ENCODE measurements at places on chromosomes 1 and 21. TPM values are rescaled to one million over a fixed set of nuclear protein-coding genes. Genes with fewer than 3 reads are reported as not detected.

HNRNPU gene
- 167 TPM for total RNA-seq

NT5C1A gene
- total RNA-seq = 46.5 TPM

CCDC27 gene
- not detected for total RNA-seq

TPTE gene
- total RNA-seq = not detected

LEMD1 gene
- not detected for total RNA-seq

SPATA21 gene
- total RNA-seq = not detected

TRAPPC3 gene
- 58.4 TPM for total RNA-seq

TSPAN2 gene
- 0.70 TPM for total RNA-seq

CYP4A11 gene
- not detected for total RNA-seq

CSF3R gene
- 6.1 TPM for total RNA-seq

A3GALT2 gene
- total RNA-seq = not detected

LIPI gene
- not detected for total RNA-seq

PDPN gene
- total RNA-seq = 32.6 TPM

CLDN17 gene
- not detected for total RNA-seq

TPM3 gene
- 3,037 TPM for total RNA-seq

DNA sequence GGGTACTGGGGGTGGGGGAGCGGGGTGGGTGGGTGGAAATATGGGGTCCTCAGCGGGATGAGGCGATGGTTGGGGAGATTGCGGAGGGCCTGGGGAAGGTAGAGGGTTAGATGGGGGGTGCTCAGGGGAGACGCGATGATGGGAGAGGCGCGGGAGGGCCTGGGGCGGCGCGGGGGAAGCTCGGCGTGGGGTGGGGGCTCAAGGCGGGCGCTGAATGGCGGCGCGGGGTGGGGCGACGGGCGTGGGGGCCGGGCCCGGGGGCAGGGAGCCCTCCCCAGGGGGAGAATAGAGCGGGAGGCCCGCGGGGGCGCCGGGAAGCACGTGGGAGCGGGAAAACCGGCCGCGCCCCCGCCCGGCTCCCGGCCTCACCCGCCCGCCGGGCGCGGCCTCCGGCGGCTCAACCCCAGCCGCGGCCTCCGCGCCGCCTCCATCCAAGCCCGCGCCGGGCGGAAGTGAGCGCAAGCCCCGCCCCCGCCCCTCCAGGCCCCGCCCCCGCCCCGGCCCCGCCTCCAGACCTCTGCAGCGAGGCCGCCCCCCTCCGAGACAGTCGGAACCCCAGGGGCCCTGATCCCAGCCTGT is at the start of gene FAAP20:
TSS of gene FAAP20 (minus strand) at position 454 of the 579 bp plus-strand sequence. CDS start at position 431, 23 bp downstream.
- no peak for DNase-seq

DNA sequence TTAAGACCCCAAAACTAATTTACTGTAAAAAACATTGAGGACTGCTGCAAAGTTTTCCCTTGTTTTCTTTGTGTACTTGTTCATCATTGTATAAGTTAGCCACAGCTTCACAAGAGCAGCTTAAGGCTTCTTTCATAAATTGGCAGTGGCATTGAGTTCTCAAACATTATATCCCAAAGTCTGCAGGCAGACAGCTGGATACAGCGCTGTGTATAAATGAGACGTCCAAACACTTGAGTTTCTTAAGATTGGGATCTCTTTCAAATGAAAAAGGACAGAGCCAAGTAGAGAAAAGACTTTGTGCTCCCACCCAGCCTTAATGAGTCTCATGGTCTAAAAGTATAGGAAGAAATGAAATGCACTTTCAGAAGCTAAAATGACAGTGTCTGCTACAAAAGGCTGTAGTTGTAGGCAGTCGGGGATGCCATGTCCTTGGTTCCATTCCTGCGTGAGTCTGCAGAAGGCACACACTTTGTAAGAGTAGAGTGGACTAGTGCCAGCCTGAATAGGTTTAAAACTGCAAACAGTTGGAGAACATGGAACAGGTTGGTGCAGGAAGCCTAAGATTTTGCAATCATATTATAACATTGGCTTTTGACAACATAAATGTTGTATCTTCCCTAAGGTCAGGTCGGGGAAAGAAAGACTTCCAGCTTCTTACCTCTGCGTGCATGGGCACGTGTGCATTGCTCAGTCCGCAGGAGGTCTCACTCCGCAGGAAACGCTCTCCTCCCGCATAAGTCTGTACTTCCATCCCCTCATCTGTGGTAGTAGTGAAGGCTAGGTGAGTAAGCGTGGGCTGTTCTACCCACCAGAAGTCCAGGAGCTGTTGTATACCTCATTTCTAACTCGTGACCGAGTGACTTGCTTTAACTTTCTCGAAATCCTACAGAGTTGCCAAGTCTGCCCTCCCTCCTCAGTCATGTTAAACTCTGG is 94.4 kb downstream of the CD247 start:
- no peak for DNase-seq

- DNase-seq = no peak
Measured at GRCh38 chr1:80066060-80066459, 1059.5 kb upstream of the ADGRL4 start.

GRCh38 chr1:180680558-180681144 is 48.8 kb downstream of the XPR1 start:
- DNase-seq = no peak

DNA sequence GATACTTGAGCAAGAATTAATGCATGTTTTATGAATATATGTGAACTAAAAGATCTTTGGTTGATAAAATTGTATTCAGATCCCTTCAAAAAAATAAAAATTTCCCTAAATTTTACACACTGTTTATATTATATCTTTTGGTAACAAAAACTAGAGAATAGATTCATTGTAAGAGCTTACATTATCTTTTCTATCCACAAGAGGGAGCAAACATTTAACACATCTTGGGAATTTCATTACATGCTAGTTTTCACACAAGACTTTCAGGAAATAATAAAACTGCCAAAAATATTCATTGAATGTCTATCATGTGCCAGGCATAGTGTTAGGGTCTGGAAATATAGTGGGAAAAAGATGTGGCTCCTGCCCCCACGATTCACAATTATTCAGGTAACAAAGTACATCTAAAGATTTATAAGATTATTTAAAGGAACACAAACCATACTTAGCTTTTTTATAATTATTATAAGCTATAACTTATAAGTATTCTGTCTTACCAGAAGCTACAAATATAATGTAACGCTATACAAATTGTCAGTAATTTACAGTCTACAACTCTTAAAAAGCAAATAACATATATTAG is 30.6 kb downstream of the FAF1 start:
- no peak for DNase-seq

GRCh38 chr1:15598436-15598835 is 13.6 kb upstream of the AGMAT start:
- DNase-seq = no peak

GRCh38 chr1:54754486-54755285 is 9.6 kb downstream of the PARS2 start:
- DNase-seq = no peak

- no peak for DNase-seq
Measured at GRCh38 chr1:227799756-227800155, 15.7 kb upstream of the PRSS38 start.

DNA sequence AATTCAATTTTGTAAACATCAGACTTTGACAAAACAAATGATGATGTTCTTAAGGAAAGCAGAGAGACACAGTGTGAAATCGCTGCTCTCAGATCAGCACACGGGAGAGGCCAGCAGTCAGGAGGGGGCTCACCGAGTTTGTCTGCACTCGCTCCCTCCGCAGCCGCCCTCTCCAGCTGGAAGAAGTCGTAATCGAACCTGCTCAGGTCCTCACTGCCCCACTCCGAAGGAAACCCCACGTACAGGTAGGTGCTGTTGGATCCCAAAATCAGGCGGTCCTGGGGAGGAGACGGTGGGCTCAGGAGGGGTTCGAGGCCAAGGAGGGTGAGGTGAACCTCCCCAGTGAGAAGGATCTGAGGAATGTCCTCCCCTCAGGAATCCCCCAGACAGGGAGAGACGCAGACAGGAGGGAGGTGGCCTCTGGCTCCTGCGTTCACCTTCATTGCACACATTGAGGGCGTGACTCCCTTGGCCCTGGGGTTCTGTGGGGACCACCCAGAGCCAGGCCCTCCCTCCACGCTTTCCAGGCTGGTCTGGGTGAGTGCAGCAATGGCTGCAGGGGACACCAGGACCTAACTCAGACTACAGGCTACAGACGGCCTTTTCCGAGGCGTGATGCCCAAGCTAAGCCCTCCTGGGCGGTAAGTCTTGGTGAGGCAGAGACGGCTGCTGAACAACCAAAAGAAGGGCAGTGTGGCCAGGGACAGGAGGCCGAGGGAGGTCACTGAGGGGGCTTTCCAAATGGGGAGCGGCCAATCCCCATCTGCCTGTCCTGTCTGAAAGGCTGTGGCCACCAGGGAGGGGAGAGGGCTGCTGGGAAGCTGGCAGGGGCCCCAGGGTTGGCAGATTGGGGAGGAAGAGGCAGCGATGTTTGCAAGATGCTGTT is 65.5 kb downstream of the SCCPDH start:
- no peak for DNase-seq

DNA sequence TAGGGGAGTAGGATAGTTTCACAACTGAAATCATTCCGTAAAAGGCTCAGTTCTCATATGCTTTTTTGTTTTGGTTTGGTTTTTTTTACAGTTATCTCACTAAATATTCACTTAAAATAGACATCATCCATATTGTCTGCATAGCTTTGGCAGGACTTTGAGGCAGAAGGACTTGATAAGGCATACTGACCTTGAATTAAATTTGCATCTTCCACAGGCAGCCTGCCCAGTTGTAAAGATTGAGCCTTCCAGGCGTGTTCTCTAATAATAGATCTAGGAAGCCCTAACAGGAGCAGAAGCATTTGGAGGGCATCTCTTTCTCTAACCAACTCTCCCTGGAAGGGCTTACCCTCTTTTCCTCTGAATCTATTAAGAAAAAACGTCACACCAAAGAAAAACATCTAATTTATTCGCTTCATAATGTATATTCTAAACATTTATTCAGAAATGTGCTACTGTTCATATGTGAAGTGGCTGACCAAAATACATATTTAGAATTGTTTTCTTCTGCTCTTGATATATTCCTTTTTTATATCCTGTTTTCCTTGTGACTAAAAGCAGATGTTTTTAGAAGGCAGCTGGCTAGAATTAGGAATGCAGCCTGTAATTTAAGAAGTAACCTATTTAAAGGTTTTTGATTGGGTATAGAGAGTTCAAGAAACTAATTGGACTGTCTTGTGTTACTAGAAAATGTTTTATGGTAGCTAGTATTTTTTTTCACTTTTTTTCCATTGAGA is 20.2 kb downstream of the DESI2 start:
- DNase-seq = no peak

- DNase-seq = peak; percentile 24
Measured at GRCh38 chr1:2411801-2412394, 466 bp downstream of the PEX10 start.

- no peak for DNase-seq
Measured at GRCh38 chr1:68814067-68814466, 317.2 kb upstream of the DEPDC1 start.

GRCh38 chr1:154982341-154982740 is 803 bp upstream of the FLAD1 start:
- no peak for DNase-seq

- DNase-seq = no peak
Measured at GRCh38 chr1:212101735-212102134, 66.2 kb downstream of the DTL start.

DNA sequence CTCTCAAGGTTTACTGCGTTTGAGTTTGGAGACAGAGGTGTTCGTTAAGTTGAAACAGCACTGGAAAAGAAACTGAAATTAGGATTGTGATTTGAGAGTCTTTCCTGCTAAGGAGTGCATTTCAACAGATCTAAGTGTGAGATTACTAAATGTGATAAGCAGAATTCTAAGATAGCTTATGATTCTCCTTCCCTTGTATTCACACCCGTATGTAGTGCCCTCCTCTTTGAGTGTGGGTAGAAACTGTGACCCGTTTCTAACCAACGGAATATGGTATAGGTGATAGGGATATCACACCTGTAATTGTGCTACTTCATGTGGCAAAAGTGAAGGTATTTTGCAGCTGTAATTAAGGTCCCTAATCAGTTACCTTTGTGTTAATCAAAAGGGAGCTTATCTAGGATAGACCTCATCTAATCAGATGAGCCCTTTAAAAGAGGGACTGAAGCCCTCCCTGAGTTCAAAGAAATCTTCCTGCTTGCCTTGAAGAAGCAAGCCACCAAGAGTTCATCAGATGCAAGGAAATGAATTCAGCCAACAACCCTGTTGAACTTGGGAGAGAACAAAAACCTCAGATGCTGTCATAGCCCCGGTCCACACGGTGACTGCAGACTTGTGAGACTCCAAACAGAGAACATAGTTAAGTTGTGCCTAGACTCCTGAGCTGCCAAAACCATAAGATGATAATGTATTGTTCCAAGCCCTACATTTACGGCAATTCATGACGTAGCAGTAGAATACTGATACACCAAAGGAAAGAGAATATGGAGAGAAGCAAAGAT is 12.6 kb upstream of the IL12RB2 start:
- no peak for DNase-seq

DNA sequence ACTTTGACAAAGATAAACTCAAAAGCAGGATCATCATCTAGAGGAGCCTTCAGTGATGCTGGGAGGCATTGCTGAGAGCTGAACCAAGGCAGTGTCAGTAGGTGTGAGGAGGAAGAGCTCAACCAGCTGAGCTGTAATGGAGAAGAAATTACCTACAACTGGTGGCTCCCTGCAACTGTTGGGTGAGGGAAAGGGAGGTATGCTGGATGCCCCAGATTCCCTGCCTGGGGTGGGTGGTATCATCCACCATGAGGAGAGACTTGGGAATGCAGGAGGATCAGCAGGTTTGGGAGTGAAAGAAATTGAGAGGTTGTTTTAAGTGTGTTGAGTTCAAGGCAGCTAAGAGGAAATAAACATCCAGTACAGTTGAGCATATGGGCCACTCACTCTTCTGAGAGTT is 199.8 kb downstream of the DNM3 start:
- DNase-seq = no peak

DNA sequence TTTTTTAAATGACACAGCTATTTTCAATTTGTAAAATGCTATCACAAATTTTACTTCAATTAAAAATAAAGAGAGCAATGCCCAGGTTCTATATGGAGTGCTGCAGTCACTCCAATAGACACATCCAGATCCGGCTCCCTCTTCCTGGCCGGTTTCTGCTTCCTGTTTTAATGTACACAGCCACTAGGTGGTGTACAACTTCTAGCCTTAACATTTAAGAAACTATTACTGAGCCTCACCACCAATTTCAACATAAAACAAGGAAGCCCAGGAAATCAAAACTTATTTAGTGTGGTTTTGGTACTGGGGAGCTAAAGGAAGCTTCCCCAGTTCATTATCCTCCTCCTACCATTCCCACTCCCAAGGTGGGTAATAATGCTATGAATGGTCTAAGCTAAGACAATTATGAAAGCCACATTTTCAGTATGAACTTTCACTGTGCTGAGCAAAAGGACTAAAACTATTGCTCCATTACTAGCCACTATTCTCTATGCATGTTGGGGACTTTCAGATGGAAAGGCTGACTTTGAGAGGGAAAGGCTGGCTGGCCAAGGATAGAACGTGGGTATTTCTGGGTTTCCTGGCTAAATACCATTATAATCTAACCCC is 25.5 kb upstream of the MTMR11 start:
- peak; percentile 16 for DNase-seq

GRCh38 chr1:44673675-44674112 is 587 bp downstream of the TMEM53 start:
- no peak for DNase-seq

GRCh38 chr1:94875794-94876193 is 51.1 kb downstream of the CNN3 start:
- DNase-seq = no peak

- DNase-seq = no peak
Measured at GRCh38 chr21:17003763-17004373, 509.0 kb upstream of the CXADR start.

GRCh38 chr1:6162773-6163172 is 17.3 kb downstream of the CHD5 start:
- no peak for DNase-seq

- DNase-seq = no peak
Measured at GRCh38 chr21:38083535-38083934, 167.3 kb upstream of the KCNJ6 start.

GRCh38 chr1:230210981-230211336 is 143.9 kb downstream of the GALNT2 start:
- no peak for DNase-seq

Data from gastrocnemius medialis (tissue), 4 donors.